ENCODE measurements at places on chromosomes 2 and 18.

DNA sequence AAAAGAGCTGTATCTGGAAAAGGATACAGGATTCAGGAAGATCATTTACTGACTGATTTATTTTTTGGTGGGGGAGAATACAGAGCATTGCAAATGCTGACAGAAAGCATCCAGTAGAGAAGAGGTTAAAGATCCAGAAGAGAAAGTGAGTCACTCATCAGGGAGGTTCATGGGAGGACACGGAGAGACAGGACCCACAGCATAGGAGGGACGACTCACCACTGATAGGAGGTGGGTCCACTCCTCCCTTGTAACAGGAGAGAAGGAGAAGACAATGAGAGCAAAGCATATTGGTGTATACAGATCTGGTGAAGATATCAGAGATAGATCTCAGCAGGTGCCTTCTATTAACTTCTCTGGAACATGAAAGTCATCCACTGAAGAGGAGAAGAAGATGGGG lies 142.4 kb upstream of the AQP4 start:
- DNase-seq = no peak

DNA sequence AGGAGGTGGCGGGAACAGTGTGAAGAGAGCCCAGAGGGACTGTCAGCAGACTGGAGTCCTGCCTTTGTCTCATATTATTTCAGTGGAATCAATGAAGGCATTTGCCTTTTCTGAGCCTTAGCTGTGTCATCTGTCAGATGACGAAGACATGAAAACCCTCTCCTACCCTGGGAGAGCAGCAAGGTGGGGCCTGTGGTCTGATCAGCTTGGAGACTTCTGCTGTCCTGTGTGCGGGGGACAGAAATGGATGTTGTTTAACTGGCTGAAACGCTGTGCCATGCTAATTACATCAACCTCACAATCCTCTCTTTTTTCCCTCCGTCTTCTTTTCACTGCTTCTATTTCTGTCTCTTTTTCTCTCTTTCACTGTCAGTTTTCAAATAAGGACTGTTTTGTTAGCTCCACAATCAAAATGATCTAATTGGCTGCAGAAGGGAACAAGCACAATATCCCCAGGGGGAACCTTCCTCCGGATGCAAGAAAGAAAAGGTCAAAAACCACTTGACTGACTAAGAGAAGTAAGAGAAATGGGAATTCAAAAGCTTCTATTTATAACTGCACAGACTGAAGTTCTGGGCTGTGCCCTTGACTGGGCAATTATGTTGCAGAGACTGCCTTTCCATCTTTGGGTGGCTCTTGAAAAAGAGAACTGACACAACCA lies 340.1 kb downstream of the CLIP4 start:
- DNase-seq = no peak

DNA sequence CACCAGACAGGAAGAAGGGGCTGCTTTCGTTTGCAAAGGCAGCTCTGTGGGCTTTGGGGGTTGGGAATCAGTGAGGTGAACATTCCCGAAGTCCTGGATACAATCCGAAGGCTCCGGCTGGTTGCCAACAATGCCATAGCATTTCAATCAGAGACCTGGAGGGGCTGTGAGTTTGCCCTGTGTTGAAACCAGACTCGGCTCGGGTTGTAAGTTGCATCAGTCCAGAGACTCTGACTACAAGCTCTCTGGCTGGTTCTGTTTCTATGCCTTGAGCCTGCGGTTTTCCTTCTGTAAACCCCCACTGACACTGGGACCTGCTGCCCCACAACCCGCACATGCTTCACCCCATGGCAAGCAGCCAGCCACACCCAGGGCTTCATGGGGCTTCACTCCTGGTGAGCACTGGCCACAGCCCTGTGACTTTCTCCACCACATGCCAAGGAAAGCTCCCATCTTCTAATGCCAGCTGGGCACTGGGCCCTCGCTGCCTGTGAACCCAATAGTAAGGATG lies 85.7 kb upstream of the ODC1 start:
- no peak for DNase-seq

- DNase-seq = no peak
These were observed 25.9 kb upstream of the LCLAT1 start for GRCh38 chr2:30421026-30421603.

GRCh38 chr2:31227110-31227509 lies 6.8 kb upstream of the EHD3 start:
- no peak for DNase-seq

GRCh38 chr2:239949537-239949936 lies 75.6 kb downstream of the NDUFA10 start:
- no peak for DNase-seq

GRCh38 chr2:233832869-233833311 lies 21.4 kb downstream of the HJURP start:
- no peak for DNase-seq

- DNase-seq = peak; percentile 79
These were observed 143.4 kb downstream of the UBE2E3 start for GRCh38 chr2:181123798-181124231.

GRCh38 chr2:95352310-95353054 lies 50.0 kb upstream of the FAHD2A start:
- no peak for DNase-seq

GRCh38 chr2:189819297-189819704 lies 35.1 kb downstream of the PMS1 start:
- DNase-seq = no peak

DNA sequence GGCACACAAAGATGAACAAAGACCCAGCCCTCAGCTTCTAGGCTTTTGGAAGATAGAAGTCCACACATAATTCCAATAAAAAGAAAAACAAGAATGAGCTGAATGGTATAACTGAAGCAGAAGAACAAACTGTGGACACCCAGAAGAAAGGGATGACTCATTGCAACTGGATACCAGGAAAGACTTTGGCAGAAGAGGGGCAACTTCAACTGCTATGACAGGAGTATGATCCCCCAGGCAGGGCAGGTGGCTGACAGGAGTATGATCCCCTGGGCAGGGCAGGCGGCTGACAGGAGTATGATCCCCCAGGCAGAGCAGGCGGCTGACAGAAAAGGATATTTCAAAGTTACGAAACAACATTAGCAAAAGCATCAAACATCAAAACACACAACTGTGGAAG lies 21.6 kb downstream of the PID1 start:
- DNase-seq = no peak

GRCh38 chr2:216519154-216519762 lies 20.6 kb downstream of the RPL37A start:
- DNase-seq = peak; percentile 83

GRCh38 chr2:200603972-200604371 lies 18.2 kb downstream of the AOX1 start:
- DNase-seq = no peak

- DNase-seq = no peak
These were observed 15.6 kb upstream of the CXCR4 start for GRCh38 chr2:136133586-136133985.

- DNase-seq = no peak
These were observed 52.1 kb downstream of the NCK2 start for GRCh38 chr2:105796791-105797190.

DNA sequence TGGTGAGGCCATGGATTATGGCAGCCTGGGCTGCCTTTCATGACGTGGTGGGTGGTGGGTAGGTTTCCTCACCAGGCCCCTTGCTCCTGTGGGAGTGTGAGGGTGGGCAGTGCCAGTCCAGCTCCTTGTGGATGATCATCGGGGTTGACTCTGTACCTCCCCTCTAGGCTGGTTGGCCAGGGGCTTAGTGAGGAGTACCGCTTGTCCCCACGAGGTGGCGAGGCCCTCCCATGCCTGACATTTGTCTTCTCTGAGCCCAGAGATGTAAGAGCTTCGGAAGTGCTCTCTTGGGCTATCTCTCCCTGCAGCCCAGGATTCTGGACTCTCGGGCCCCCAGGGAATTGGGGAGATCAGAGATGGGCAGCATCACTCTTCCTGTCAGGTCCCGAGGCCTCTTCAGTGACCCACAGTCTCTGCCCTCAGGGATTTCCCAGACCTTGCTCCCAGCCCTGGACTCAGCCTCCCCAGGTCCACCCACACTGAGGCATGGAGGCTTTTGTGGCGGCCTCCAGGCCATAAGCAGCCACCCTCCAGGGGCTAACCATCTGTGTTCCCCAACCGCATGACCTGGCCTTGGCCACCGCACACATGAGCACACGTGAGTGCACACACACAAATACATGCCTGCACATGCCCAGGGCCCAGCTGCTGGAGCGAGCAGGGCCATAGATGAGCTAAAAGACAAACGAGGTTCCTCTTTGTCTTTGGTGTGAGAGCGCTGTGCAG lies 6.5 kb downstream of the SPR start:
- no peak for DNase-seq

GRCh38 chr2:232353660-232354059 lies 24.9 kb upstream of the ALPP start:
- no peak for DNase-seq

- no peak for DNase-seq
These were observed 461.5 kb downstream of the IRS1 start for GRCh38 chr2:226337941-226338600.

GRCh38 chr2:132037527-132038178 lies 124.1 kb downstream of the ANKRD30BL start:
- no peak for DNase-seq

- no peak for DNase-seq
These were observed 267.8 kb upstream of the NCKAP5 start for GRCh38 chr2:133835821-133836619.

- DNase-seq = no peak
These were observed 29.2 kb upstream of the MSH2 start for GRCh38 chr2:47373747-47374146.

DNA sequence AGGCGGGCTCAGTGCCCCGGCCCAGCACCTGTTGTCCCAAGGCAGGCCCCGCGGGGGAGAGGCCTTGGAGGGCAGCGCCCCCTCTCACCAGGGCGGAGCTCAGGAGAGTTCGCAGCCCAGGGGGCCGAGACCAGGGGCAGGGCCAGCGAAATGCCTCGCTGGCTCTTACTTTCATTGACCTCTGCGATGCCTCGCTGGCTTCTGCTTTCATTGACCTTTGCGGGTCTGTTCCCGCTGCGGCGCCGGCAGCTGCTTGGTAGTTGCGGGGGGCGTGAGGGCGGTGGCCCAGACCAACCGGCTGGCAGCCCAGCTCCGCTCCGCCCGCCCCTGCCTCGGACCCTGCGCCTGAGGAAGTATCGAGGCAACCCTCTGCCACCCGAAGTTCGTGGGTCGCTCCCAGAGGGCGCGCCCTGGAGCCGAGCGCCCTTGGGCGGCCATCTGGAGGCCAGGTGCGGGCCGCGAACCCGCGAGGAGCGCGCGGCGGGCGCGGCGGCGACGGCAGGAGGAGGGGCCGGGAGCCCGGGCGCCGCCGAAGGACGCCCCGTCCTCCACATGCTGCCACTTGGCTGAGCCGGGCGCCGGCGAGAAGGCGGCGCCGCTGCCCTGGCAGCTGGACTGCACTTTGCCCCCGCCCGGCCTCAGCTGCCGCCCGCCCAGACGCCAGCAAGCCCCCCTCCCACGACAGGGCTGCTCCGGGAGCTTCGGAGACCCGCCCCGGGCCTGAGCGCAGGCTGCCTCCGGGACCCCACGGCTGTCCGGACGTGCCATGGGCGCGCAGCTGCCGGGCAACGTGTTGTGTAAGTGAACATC lies 118.0 kb upstream of the MSTN start:
- peak; percentile 28 for DNase-seq

- no peak for DNase-seq
These were observed 95.9 kb downstream of the KCNF1 start for GRCh38 chr2:11007331-11008264.

GRCh38 chr2:65199891-65200290 lies 27.7 kb upstream of the ACTR2 start:
- no peak for DNase-seq

GRCh38 chr2:36582538-36582937 lies 15.4 kb downstream of the FEZ2 start:
- DNase-seq = no peak

GRCh38 chr2:47654790-47655562 lies 128.0 kb upstream of the MSH6 start:
- DNase-seq = no peak

- DNase-seq = no peak
These were observed 63.3 kb upstream of the CSRNP3 start for GRCh38 chr2:165406173-165406572.

DNA sequence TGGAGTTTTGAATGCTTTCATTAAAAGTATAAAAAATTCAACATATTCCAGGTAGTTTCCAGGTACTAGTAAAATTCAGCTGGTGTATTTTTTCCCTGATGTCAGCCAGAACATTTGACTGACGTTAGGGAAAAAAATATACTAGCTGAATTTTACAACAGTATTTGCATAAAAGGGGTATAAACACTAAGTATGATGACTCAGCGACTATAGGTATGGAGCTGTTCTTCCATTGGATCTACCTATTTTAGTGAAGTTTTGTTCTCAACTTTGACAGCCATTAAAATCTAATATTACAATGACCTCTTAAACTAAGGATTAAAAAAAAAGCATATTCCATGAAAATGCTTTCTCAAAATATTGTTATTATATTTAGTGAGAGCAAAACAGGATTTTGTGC lies 155.9 kb downstream of the FSHR start:
- DNase-seq = no peak

- no peak for DNase-seq
These were observed 388.3 kb downstream of the CTNNA2 start for GRCh38 chr2:79901161-79901560.

DNA sequence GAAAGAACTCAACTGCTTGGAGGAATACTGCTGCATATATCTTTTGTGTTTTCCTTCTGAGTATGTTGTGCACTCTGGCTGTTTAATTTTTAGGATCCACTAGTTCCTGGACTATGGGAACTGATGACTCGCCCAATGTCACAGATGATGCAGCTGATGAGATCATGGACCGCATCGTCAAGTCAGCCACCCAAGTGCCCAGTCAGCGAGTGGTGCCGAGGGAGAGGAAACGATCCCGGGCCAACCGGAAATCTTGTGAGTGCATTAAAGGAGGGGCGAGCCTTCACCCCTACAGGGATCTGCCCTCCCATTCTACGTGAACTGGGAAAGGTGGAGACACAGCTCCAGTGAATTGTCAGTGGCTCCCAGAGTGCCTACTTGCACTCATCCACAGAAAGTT lies 59.6 kb downstream of the TPGS2 start:
- no peak for DNase-seq

- DNase-seq = no peak
These were observed 77.0 kb downstream of the KYNU start for GRCh38 chr2:142954493-142954892.

DNA sequence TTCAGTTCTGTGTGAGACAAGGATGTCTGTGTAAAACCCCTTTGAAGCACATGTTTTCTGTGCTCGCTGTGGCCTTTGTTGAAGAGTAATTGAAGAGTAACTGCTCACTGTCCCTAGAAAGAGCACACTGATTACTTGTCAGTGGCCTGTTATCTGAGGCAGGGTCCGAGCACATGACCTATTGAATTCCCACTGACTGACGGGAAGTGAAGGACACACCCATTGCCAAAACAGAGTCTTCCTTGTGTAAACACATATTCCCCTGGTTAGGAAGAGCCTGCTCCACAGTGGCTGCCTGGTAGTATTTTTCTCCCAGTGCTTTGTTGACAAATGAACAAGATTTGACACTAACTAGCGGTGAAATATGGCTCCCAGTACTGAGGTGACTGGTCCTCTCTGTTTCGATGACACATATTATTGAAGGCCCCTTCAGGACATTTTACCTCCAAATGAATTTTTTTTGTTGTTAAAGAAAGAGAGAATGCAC lies 148.5 kb upstream of the GYPC start:
- no peak for DNase-seq

Measured in thymus (tissue), 14 donors.